Astrocyte (in vitro differentiated cells and primary cell): ENCODE measurements at places on chromosomes 16 and 17. TPM values are rescaled to one million over a fixed set of nuclear protein-coding genes. Genes with fewer than 3 reads are reported as not detected.

DNA sequence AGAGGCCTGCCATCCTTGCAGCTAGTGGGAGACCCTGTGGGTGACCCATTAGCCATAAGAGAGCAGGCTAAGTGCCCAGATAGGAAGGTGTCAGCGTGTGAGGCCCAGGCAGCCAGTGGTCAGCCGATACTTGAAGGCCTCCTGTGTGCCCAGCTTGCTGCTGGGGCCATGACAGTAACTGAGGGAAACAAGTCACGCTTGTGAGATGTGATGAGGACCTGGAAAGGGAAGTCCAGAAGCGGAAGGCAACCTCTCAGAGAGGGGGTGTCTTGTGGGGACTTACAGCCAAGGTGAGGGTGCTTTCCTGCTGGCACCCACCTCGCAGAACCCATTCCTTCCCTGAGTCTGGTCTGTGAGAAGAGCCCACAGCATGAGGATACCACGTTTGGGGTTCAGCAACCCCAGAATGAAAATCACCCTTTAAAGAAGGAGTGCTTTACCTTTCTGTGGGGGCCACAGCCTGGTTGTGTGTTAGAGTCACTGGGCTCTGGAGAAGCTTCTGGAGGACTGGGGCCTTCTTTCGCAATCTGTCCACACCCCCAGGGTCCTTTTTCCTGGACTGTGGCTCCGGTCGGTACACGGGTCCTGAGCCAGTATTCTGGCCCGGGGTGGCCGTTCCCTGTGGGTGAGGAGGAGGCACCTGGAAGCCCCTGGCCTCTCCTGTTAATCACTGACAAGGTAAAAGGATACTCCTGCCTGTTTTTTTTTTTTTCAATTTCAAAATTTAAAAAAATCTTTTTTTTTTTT, 53.9 kb downstream of the PLCG2 start:
- no peak overlapping the region for H3K4me3 ChIP-seq
- no peaks in the 10 kb centered on the region for H3K27me3 ChIP-seq
- H3K27ac ChIP-seq = no peak overlapping the region
- no peak for DNase-seq
- H3K4me1 ChIP-seq = no peaks in the 10 kb centered on the region

DNA sequence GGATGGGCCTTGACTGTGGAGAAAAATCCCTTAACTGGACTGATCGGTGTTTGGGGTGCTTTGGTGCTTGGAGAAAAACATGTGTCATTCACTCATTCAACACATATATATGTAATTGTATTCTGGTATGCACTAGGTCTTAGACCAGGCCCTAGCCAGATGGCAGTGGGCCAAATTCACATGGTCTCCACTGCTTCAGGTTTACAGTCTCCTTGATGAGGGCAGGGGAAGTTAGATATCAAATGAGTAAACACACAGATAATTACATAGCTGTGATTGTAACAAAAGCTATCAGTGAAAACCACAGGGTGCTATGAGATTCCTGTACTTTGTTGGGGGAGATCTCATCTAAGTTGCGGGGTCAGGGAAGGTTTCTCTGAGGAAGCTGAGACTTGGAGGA, 78.8 kb downstream of the WWP2 start:
- H3K4me1 ChIP-seq = no peaks in the 10 kb centered on the region
- no peaks in the 10 kb centered on the region for H3K27me3 ChIP-seq
- no peak overlapping the region for H3K27ac ChIP-seq

Gene DYNC1LI2
- total RNA-seq = 133 and 150 TPM in 2 replicates

Gene MT1M
- not detected in 2 replicates for total RNA-seq
